ENCODE measurements at places on chromosomes 1 and 21. TPM values are rescaled to one million over a fixed set of nuclear protein-coding genes. Genes with fewer than 3 reads are reported as not detected.

Gene CCDC181
- 0.11 TPM for total RNA-seq

Gene FNBP1L
- 1.4 TPM for total RNA-seq

Gene RGSL1
- not detected for total RNA-seq

Gene ATF3
- total RNA-seq: 40.3 TPM

DNA sequence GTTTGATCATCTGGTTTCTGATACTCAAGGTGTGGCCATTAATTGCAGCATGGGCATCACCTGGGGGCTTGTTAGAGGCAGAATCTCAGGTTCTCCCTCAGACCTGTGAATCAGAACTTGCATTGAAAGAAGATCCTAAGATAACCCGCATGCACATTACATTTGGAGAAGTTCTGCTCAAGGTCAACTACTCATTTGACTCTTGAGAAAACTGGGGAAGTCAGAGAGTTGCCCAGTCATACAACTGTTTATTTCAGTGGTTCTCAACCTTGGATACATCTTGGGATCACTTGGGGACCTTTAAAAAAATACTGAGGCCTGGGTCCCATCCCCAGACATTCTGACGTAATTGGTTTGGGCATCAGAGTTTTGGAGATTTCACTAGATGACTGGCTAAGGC is 30.5 kb downstream of the CAMTA1 start:
- DNase-seq: no peak

GRCh38 chr1:20255666-20256065 is 35.0 kb upstream of the VWA5B1 start:
- peak; percentile 18 for DNase-seq

GRCh38 chr1:107140703-107141490 is at the start of gene NTNG1:
Gene NTNG1, plus strand, starts transcription at chr1:107141039.
- DNase-seq: peak; percentile 22

DNA sequence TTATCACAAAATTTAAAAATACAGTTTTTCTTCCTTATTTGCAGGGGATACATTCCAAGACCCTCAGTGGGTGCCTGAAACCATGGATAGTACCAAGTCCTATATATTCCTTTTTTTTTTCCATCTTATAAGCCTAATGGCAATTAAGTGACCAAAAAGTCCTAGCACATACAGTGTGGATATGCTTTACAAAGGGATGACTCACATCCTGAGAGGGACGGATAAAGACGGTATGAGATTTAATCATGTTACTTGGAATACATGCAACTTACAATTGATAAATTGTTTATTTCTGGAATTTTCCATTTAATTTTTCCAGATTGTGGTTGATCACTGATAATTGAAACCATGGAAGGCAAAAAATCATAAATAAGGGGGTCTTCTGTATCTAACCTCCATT is 181.2 kb upstream of the BRINP3 start:
- DNase-seq: no peak
